Activated CD8-positive, alpha-beta memory T cell treated with anti-CD3 and anti-CD28 coated beads for 48 hours (primary cell): ENCODE measurements at places on chromosomes 3 and 15.

DNA sequence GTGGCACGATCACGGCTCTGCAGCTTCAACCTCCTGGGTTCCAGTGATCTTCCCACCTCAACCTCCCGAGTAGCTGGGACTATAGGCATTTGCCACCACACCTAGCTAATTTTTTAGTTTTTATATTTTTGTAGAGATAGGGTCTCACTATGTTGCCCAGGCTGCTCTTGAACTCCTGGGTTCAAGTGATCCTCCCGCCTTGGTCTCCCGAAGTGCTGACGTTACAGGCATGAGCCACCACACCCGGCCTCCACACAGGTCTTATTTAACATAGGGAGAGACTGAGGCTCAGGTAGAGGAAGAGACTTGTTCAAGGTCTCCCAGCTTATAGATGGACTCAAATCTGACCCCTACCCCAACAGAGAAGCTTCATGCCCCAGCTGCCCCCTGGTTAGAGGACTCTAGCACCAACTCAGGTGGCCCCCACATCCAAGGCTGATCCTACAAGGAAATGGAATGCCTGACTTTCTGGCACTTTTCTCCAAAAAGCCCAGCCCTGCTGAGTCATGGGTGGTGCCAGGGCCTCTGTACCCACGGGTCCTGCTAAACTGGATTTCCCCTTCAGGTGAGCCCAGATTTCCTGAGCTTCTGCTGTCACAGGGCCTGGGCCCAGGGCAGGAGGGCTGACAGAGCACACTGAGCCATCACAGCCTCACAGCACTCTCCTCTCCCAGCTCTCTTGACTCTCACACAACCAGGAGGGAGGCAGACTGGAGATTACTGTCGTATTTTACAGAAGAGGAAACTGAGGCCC lies 5.6 kb downstream of the TMEM40 start:
- no peak for DNase-seq

DNA sequence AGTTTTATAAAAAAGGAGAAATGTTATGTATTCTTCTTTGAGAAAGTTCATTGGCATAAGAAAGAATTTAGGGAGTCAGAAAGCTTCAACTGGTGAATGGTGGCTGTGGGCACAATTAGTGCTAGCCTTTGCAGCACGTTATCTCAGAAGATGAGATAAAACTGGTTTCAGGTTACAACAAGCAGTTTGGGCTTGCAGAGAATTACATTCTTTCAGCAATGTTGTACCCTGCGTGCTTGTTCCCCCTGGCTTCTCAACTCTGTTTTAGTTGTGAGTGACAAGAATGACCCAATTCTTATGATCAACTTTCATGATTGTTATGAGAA lies 31.6 kb upstream of the ACP3 start:
- no peak for DNase-seq

- no peak for DNase-seq
These were observed 86.9 kb upstream of the SATB1 start for GRCh38 chr3:18512007-18512406.

DNA sequence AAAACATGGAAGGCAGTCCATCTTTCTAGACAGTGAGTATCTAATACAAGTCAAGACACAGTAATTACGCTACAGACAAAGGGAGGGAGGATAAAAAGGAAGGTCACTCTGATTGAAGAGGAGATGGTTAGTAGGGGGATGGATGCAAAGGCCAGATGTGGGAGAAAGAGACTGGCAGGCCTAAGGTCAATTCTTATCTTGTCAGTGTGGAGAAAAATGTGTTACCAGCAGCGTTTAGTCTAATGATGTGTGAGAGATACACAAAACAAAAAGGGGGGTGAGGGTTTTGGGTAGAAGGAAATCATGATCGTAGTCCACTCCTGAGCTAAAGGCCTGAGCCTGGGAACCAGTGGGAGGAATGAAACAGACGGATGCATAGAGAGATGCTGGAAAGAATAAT lies 46.7 kb downstream of the RFTN1 start:
- DNase-seq, result no peak

- no peak for DNase-seq
These were observed 465.3 kb upstream of the CBLB start for GRCh38 chr3:106333911-106334618.

DNA sequence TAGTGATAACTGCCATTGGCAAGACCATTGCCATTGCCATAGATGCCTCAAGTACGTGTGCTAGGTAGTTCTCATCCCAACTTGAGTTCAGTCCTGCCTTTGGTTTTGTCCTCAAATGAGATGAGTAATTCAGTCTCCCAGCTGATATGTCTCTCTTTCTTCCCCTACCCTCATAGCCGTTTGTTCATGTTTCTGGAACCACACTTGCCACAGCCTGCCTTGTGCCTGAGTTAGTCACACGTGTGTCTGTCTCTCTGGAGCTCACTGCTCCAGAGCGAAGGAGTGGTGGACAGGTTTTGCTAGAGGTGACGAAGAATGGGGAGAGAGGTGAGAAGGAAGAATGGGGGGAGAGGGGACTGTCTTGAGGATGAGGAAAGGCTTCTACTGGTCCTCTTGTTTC lies 88.0 kb upstream of the IGF1R start:
- DNase-seq, result no peak

GRCh38 chr15:99537344-99537743 lies 28.4 kb upstream of the MEF2A start:
- no peak for DNase-seq

- no peak for DNase-seq
These were observed 4.5 kb upstream of the TKT start for GRCh38 chr3:53260286-53260785.

- DNase-seq, result no peak
These were observed 351.3 kb upstream of the GRM7 start for GRCh38 chr3:6509576-6509975.

GRCh38 chr3:41088882-41089281 lies 110.4 kb upstream of the CTNNB1 start:
- no peak for DNase-seq

DNA sequence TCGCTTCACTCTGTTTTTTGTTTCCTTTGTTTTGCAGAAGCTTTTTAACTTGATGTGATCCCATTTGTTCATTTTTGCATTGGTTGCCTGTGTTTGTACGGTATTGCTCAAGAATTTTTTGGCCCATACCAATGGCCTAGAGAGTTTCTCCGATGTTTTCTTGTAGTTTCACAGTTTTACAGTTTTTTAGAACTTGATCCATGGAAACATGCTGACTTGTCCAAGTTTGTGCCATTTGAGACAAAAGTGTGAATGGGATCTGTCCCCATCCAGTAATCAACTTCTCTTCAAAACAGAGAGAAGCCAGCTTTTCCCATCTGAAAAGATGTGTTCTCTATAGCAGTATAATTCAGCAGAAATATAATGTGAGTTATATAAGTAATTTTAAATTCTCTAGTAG lies 266.5 kb upstream of the LRTM1 start:
- no peak for DNase-seq

- no peak for DNase-seq
These were observed 63.5 kb downstream of the UACA start for GRCh38 chr15:70699890-70700289.

DNA sequence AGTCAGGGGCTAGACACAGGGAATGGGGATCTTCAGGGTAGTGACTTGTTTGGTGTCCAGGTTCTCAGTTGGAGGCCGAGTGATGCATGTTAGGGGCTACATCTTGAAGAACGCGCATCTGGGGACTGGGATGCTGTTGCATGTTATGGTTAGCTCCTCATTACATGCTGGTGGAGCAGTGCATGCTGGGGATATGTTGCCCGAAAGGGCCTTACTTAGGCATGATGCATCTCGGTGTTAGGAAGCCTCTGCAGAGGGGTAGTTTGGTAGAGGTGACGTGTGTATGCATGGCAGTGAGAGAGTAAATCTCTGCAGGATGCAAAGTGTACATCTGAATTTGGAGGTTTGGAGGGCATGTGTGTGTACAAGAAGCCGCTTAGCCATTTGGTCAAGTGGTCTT lies 2.4 kb downstream of the EIF4G1 start:
- no peak for DNase-seq

- no peak for DNase-seq
These were observed 700.5 kb upstream of the NAALADL2 start for GRCh38 chr3:174158674-174159073.

GRCh38 chr3:147394884-147395225 lies 11.5 kb downstream of the ZIC4 start:
- no peak for DNase-seq

GRCh38 chr15:49895347-49896223 lies 223.4 kb downstream of the ATP8B4 start:
- DNase-seq, result no peak

DNA sequence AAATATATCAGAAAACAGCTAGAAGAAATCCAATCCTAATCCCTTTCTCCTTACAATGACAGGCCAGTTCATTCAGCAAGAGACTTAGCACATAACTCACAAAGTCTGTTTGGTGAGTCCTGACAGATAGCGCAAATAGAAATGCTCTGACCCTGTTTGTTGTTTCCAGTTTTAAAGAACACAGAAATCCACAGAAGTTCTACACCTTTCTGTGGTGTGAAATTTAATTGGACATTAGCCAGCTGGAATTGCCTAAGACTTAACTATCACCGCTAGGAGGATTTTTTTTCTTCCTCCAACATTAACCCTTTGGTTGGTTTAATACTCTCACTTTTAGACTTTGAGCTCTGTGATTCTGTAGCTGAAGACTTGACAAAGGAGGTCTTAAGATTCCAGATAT lies 30.8 kb downstream of the HDC start:
- DNase-seq, result no peak

DNA sequence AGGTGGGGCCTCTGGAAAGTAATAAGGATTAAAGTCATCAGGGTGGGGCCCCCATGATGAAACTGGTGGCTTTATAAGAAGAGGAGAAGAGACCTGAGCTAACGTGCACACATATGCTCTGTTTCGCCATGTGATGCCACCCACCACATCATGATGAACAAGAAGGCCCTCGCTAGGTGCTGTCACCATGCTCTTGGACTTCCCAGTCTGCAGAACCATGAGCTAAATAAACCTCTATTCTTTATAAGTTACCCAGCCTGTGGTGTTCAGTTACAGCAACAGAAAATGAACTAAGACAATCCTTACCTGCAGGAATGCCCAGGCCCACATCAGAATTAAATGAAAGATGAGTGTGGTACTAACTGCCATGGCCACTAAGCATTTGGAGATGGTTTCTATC lies 79.8 kb downstream of the ADCY5 start:
- DNase-seq, result no peak

- DNase-seq, result no peak
These were observed 16.0 kb downstream of the MED12L start for GRCh38 chr3:151101270-151101969.
